ENCODE measurements at places on chromosomes 12 and 14. TPM values are rescaled to one million over a fixed set of nuclear protein-coding genes. Genes with fewer than 3 reads are reported as not detected.

CNIH1 gene
- total RNA-seq = 94.0 TPM

PYGL gene
- 46.3 TPM for total RNA-seq

GLIPR1L1 gene
- not detected for total RNA-seq

REP15 gene
- 4.5 TPM for total RNA-seq

EEF1AKMT3 gene
- total RNA-seq = 8.0 TPM

PRH2 gene
- not detected for total RNA-seq

OTUB2 gene
- total RNA-seq = 1.0 TPM

NTS gene
- total RNA-seq = 0.32 TPM

SELPLG gene
- total RNA-seq = 31.9 TPM

NCAPD2 gene
- total RNA-seq = 26.7 TPM

CMKLR1 gene
- total RNA-seq = 29.1 TPM

SERPINA1 gene
- 1,017 TPM for total RNA-seq

PTPN21 gene
- 70.6 TPM for total RNA-seq

RAD9B gene
- 1.8 TPM for total RNA-seq

TUBA1C gene
- 113 TPM for total RNA-seq

KRT81 gene
- total RNA-seq = not detected

DPF3 gene
- total RNA-seq = 0.90 TPM

RTL1 gene
- total RNA-seq = not detected

MYL2 gene
- not detected for total RNA-seq

KLHL33 gene
- 0.29 TPM for total RNA-seq

KCNA5 gene
- 1.8 TPM for total RNA-seq

KRT73 gene
- 0.52 TPM for total RNA-seq

YBX3 gene
- total RNA-seq = 292 TPM

DDX54 gene
- 55.8 TPM for total RNA-seq

TXNDC16 gene
- total RNA-seq = 5.1 TPM

TCL1B gene
- not detected for total RNA-seq

PLEKHD1 gene
- total RNA-seq = 0.41 TPM

Measured in upper lobe of right lung (tissue), 1 donor.